ENCODE measurements at places on chromosomes 13 and 19.

GRCh38 chr19:10289167-10289835 is 451 bp upstream of the ICAM5 start:
- peaks cover 42% of the 10 kb centered on the region for H3K4me1 ChIP-seq
- H3K4me3 ChIP-seq, result peak overlapping the region; percentile 35
- H3K27me3 ChIP-seq, result peaks cover 30% of the 10 kb centered on the region

- peaks cover 24% of the 10 kb centered on the region for H3K4me1 ChIP-seq
- no peaks in the 10 kb centered on the region for H3K27me3 ChIP-seq
- no peaks in the 10 kb centered on the region for H3K36me3 ChIP-seq
- peak within 1 kb of the TSS; percentile 72 for H3K4me3 ChIP-seq
- H3K27ac ChIP-seq, result peak within 1 kb of the TSS; percentile 92
- DNase-seq, result peak; percentile 93
Measured at GRCh38 chr13:29850213-29850898, at the start of gene UBL3. TSS of gene UBL3 (minus strand) at chr13:29850617. CDS start at chr13:29849538, 1,079 bp downstream.

GRCh38 chr19:35708391-35708790 is 4.0 kb downstream of the ZBTB32 start:
- no peak overlapping the region for H3K27ac ChIP-seq
- no peaks in the 10 kb centered on the region for H3K4me1 ChIP-seq
- H3K4me3 ChIP-seq, result no peak overlapping the region
- H3K36me3 ChIP-seq, result no peaks in the 10 kb centered on the region

- no peak for DNase-seq
- H3K4me1 ChIP-seq, result no peaks in the 10 kb centered on the region
- no peak overlapping the region for H3K4me3 ChIP-seq
- H3K27me3 ChIP-seq, result no peaks in the 10 kb centered on the region
Measured at GRCh38 chr19:41587101-41587837, 11.3 kb downstream of the CEACAM21 start.

DNA sequence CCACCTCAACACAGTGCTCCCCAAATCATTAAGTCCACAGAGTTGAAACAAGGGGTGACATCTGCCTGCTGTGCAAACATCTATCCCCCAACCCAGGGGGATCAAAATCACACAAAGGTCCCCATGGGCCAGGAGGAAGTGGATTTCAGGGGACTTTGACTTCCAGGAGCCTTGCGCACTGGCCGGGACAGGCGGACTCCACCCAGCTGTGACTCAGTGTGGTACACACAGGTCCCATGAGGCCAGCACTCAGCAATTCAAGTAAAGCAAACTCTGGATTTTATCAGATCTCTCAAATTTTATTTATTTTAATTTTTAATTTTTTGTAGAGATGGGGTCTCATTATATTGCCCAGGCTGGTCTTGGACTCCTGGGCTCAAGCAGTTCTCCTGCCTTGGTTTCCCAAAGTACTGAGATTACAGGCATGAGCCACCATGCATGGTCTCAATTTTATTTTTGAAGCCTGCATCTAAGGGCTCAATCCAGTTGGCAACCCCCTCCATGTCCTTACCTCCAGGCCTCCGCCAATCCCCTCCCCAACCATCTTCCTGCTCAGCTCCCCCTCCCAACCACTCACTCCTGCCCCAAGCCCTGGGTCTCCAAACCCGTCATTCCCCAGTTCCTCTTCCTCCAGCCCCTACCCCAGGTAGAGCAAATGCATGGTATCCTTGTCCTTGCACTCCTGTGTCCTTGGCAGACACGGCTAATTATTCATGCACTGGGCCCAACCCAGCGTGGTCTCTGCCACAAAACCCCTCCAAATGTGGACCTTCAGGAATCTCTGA is 18.2 kb downstream of the ARHGAP33 start:
- no peak overlapping the region for H3K27ac ChIP-seq
- H3K36me3 ChIP-seq, result no peaks in the 10 kb centered on the region
- no peak for DNase-seq
- H3K4me3 ChIP-seq, result no peak overlapping the region
- H3K27me3 ChIP-seq, result peaks cover 23% of the 10 kb centered on the region

GRCh38 chr13:32669030-32669646 is 82.9 kb downstream of the PDS5B start:
- H3K36me3 ChIP-seq, result peaks cover 11% of the 10 kb centered on the region
- H3K4me3 ChIP-seq, result no peak overlapping the region
- DNase-seq, result no peak
- no peaks in the 10 kb centered on the region for H3K27me3 ChIP-seq
- no peak overlapping the region for H3K27ac ChIP-seq
- H3K4me1 ChIP-seq, result no peaks in the 10 kb centered on the region

- DNase-seq, result no peak
- H3K27ac ChIP-seq, result no peak overlapping the region
- peaks cover 1% of the 10 kb centered on the region for H3K4me1 ChIP-seq
- no peaks in the 10 kb centered on the region for H3K36me3 ChIP-seq
- no peak overlapping the region for H3K4me3 ChIP-seq
Measured at GRCh38 chr13:112626124-112626523, 38.2 kb upstream of the TUBGCP3 start.

DNA sequence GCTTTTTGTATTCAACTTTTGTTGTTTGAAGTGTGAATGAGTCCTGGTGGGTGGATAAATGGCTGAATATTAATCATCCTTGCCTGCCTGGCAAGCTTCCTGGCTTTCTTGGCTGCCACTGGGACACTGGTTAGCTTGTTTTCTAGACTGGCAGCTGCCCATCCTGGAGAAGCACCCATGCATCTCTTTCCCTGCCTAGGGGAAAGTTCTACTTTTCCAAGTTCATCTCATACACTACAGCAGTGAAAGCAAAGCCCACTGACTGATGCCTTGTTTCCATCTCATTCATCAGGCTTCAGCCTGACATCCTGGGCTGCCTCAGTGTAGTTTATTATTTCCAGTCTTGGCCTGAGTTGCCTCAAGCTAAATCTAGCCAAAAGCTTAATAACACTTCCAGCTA is 244.8 kb downstream of the PCDH20 start:
- H3K4me3 ChIP-seq, result no peak overlapping the region
- no peaks in the 10 kb centered on the region for H3K4me1 ChIP-seq
- H3K36me3 ChIP-seq, result no peaks in the 10 kb centered on the region
- H3K27ac ChIP-seq, result no peak overlapping the region
- DNase-seq, result no peak

GRCh38 chr19:57321751-57322150 is 1.5 kb downstream of the ZNF543 start:
- H3K27ac ChIP-seq, result no peak overlapping the region
- no peak for DNase-seq
- peaks cover 10% of the 10 kb centered on the region for H3K4me1 ChIP-seq
- no peaks in the 10 kb centered on the region for H3K27me3 ChIP-seq

DNA sequence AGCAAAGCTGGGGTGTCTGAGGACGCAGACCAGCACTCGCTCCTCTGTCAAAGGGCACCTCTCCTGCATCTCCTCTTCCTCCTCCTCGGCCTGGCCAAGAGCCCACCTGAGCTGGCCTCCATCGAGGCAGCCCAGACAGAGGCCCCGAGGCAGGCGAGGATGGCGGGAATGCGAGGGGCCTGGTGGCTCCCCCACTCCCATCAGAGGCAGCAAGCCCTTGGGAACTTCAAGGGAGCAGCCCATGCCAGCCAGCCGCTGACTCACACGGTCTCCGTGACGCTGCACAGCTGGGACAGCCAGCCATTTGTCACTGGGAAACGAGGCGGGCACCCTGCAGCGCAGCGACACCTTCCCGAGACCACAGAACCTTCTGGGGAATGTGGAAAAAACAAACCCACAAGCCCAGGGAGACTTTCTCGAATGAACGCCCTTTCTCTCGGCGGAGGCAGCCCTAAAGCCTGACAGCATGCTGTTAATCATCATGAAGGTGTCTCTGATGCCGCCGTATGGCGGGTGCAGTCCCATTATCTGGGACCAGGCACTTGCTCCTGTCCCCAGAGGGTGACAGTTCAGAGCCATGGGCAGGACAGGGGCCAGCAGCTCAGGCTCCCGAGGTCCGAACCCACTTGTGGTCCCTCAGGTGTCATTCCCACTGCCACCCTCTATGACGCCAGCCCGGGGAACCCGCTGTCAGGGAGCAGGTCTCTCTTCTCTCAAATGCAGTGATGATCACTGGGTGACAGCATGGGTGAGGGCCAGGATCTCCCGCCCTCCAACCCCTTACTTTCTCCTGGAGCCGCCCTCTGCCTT is 53.0 kb downstream of the PEPD start:
- no peak for DNase-seq
- H3K27me3 ChIP-seq, result no peaks in the 10 kb centered on the region
- no peak overlapping the region for H3K4me3 ChIP-seq
- H3K4me1 ChIP-seq, result peaks cover 12% of the 10 kb centered on the region
- no peak overlapping the region for H3K27ac ChIP-seq
